ENCODE measurements at places on chromosomes 5 and 9. TPM values are rescaled to one million over a fixed set of nuclear protein-coding genes. Genes with fewer than 3 reads are reported as not detected.

The ANKRD31 gene
- not detected for total RNA-seq

The CCDC192 gene
- total RNA-seq, result not detected

The SCGB3A2 gene
- total RNA-seq, result not detected

The GCNT4 gene
- 0.23 TPM for total RNA-seq

The RANBP3L gene
- 0.83 TPM for total RNA-seq

The KCNIP1 gene
- not detected for total RNA-seq

The RAB14 gene
- 29.4 TPM for total RNA-seq

The C1QTNF2 gene
- 2.5 TPM for total RNA-seq

The DYNC2I2 gene
- 162 TPM for total RNA-seq

The OR1J2 gene
- total RNA-seq, result not detected

The CSNK1G3 gene
- 42.5 TPM for total RNA-seq

The EQTN gene
- total RNA-seq, result not detected

The PITX1 gene
- total RNA-seq, result 2.2 TPM

The LHX2 gene
- 3.4 TPM for total RNA-seq

The SLC34A3 gene
- not detected for total RNA-seq

The CBY3 gene
- not detected for total RNA-seq

The SLC6A7 gene
- total RNA-seq, result not detected

The JAKMIP2 gene
- total RNA-seq, result 0.52 TPM

The TRIM36 gene
- 5.4 TPM for total RNA-seq

Data from LHCN-M2 (cell line).